ENCODE measurements at places on chromosomes 4 and X.

DNA sequence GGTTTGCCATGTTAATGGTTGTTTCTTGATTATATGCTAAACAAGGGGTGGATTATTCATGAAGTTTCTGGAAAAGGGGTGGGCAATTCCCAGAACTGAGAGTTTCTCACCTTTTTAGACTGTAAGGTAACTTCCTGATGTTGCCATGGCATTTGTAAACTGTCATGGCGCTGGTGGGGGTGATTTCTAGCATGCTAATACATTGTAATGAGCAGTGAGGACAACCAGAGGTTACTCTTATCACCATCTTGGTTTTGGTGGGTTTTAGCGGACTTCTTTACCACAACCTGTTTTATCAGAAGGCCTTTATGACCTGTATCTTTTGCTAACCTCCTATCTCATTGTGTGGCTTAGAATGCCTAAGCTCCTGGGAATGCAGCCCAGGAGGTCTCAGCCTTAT, 81.5 kb downstream of the CFAP299 start:
- DNase-seq, result no peak

GRCh38 chr4:86947501-86948120, 12.8 kb downstream of the AFF1 start:
- DNase-seq, result no peak

GRCh38 chr4:46931981-46932380, 22.9 kb upstream of the COX7B2 start:
- no peak for DNase-seq

GRCh38 chrX:70231666-70232065, 2.8 kb upstream of the AWAT1 start:
- no peak for DNase-seq
